Substantia nigra (tissue), 51 donors: ENCODE measurements at places on chromosomes 12 and 14.

DNA sequence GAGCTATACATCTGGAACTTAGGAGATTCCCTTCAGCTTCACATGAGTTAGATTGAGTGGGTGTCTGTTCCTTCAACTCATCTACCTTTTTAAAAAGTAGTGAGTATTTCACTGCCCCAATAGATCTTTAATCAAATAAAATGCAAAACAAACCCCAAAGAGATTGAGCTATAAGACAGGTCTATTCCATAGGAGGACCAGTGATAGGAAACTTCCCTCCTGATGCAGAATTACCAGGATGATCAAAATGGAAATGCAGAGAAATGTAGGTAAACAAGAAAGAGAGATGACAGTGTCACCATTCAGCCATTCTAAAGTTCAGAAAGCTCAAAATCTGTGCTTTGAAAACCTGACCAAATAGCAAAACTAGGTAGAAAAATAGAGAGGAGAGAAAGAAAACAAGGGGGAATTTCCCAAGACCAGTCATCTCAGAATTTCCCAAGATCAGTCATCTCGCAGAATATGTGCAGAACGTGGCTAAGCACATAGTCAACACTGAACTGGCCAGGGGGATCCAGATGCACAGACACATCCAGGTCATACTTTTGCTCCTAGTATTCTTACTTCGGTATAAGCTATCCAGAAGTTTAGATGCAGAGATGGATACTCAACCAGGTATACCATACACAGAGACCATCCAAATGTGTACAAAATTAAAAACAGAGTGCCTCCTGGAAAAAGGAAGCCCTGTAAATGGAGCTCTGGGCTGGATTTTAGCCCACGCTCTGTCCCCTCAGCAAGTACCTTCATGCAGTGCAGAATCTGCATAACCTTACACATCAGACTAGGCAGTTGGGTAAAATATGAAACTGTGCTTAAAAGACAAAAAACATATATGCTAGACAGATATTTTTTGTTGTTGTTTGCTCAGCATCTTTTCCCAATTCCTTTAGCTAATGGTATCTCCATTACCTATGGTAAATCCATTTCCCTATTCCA lies 27.4 kb downstream of the SLC41A2 start:
- DNase-seq = no peak

DNA sequence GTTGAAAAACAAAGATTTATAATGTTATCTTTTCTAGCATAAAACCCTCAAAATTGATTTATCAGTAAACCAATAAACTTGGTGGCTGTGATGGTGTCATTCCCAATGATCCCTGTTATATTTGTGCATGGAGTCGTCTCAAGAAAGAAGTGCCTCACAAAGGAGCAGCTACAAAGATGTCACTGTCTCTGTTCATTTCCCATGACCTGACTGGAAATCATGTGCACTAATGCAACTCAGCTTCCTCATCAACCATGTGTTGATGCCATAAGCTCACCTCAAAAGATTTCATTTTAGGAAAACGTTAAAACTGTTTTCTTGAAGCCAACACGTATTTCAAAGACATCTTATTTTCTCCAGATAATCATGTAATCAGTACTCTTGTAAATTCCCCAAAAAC lies 28.8 kb downstream of the CLEC1A start:
- DNase-seq = no peak

DNA sequence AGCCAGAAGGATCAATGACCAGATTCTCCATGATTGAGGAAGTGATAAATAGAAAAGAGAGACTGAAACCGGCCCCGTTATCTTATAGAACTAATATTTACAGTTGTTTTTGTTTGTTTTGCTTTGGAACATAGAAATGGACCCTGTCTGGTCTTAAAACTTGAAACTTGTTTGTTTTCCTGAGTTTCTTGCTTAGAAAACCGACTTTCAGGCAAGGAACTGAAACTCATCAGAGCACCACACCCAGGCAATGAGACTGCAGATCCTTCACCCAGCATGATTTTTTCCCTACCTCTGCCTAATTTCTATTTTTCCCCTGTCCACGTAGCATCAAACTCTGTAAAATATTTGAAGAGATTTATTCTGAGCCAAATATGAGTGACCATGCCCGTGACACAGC lies 10.6 kb upstream of the CLEC12A start:
- DNase-seq = no peak

- DNase-seq = no peak
Measured at GRCh38 chr12:85363382-85364190, 83.6 kb downstream of the ALX1 start.

DNA sequence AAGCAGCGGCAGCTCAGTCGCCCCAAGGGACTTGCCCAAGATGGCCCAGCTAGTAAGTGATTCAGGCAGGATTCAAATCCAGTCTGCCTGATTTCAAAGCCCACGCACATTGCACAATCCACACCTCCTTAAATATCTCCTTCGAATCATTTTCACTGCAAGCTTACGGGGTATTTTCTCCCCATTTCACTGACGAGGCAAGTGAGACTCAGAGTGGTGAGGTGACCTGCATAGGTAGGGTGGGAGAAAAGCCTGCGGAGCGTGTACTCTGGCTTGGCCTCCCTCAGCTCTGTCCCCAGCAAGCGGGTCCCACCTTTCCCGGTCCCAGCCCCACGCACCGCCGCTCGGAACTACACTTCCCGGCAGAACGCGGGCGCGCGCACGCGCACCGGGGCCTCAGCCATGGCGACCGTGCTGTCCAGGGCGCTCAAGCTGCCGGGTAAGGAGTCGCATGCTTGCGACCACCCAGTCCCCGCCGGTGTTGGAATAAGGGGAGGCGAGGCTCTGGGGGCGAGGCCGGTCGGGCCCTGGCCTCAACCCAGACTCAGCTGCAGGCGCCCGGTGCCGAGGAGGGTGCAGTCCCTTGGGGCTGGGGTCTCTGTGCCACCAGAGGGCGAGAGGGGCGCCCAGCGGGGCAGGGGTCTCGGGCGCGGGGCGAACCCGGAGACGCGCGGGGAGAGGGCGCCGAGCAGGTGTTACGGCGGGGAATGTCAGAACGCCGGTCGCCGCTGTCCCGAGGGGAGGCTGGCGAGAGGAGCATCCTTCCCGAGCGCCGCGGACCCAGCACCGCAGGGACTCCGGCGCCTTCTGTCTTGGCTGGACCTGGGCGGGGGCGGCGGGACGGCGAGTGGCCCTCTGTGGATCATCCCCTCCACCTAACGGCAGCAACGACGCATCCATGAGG lies at the start of gene FAM234B:
FAM234B (plus strand) TSS at position 380 of the 904 bp plus-strand sequence; CDS start at position 403, 23 bp downstream.
- DNase-seq = peak; percentile 62

GRCh38 chr14:36751920-36752319 lies 90.3 kb downstream of the PAX9 start:
- no peak for DNase-seq
